ENCODE measurements at places on chromosomes 1 and 21.

DNA sequence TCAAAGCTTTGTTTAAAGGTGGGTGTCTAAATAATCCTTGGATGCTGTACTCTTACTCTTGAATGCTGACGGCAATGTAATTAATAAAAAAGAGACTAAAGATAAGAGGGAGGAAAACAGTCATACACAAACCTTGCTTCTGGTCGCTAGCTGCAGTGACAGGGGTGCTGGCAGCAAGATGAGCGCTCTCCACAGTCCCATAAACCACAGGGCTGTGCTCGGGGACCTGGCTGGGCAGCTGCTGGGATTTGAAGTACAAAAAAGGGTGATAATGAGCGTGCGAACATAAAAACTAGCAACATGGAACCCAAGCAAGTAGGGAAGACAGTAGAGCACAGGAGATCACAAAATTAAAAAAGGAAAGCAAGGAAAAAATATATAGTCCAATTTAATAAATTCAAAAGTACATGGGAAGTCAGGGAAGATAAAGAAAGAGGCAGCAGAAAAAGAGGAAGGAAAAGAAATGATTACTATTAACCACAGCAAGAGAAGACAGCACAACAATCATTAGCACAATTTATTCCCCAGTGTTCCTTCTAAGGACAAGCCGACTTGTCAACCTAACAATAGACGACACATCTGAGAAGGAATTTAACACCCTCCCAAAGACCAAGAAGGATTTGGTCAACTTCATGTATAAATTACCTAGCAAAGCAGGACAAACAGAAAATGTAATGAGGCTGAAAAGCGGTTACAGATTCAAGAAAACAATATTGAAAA lies 162.9 kb upstream of the HP1BP3 start:
- no peak for DNase-seq

DNA sequence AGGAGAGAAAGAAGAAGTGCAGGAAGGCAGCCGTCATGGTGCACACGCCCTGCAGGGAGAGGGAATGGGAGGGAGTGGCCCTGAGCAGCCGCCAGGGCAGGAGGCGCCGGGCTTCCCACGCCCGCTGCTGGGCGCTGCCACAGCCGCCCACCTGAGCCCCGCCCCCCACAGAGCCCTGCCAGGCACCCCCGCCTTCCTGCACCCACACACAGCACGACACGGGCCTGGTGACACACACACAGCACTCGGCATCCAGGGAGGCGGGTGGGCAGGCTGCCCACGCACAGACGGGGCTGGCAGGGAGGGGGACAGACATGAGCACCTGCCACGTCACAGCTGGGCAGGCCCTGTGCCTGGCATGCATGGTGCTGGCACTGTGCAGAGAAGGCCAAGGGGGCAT lies 27.5 kb downstream of the ADGRB2 start:
- no peak for DNase-seq

GRCh38 chr1:202952818-202953217 lies 5.3 kb downstream of the ADIPOR1 start:
- no peak for DNase-seq

DNA sequence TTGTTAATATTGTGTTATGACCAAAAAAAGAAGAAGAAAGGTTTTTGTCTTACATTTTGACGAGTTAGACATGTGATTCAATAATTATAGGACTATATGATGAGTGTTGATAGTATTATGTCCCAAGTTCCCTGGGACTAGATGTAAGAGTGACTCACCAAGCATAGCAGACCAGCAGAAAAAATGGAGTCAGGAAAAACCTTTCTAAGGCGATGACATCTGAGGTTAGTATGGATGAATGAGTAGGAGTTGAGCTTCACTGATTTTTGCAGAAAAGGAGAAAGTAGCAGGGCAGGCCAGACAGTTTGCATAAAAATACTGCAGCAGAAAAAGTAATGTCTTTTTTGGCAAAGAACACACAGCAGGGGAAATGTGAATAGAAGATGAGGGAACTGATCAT lies 1041.3 kb upstream of the ADGRL4 start:
- no peak for DNase-seq

- peak; percentile 2 for DNase-seq
Observed at GRCh38 chr21:35475762-35476161, 426.7 kb upstream of the RUNX1 start.

Measured in NCI-H524 (cell line).